SK-N-DZ (cell line): ENCODE measurements at places on chromosomes 6 and 20.
A peak's percentile ranks its signal among the peaks of the same experiment; 100 is the strongest.

- DNase-seq, result no peak
These were observed 137.1 kb upstream of the OLIG3 start for GRCh38 chr6:137631323-137631722.

- no peak for DNase-seq
These were observed 87.0 kb downstream of the PPP1R3G start for GRCh38 chr6:5172041-5172653.

- peak; percentile 24 for DNase-seq
These were observed 101.5 kb downstream of the ISM1 start for GRCh38 chr20:13322621-13323020.

DNA sequence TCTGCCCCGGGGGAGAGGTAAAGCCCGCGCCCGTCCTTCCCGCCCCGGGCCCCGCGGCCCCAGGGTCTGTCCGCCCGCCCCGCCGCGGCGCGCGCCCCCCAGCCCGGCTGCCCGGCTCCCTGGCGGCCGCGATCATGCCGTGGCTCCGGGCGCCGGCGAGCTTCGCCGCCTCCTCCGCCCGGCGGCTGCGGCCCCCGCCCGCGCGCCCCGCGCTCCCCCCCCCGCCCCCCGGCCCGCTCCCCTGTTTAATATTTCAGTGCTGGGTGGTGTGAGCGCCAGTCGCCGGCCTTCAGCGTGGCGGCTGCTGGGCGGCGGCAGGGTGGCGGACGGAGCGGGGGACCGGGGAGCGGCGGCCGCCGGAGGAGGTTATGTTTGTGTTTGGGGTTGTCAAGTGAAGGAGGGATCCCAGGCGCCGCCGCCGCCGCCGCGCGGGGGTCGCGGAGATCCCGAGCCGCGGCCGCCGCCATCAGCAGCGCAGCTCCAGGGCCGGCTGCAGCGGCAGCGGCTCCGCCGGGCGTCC, at the start of gene HIVEP1:
Gene HIVEP1, plus strand, starts transcription at position 275 of the 520 bp plus-strand sequence. CDS start 3,317 bp downstream, outside the sequence.
- peak; percentile 29 for DNase-seq

- DNase-seq, result no peak
These were observed 838.4 kb downstream of the QKI start for GRCh38 chr6:164252948-164253347.

DNA sequence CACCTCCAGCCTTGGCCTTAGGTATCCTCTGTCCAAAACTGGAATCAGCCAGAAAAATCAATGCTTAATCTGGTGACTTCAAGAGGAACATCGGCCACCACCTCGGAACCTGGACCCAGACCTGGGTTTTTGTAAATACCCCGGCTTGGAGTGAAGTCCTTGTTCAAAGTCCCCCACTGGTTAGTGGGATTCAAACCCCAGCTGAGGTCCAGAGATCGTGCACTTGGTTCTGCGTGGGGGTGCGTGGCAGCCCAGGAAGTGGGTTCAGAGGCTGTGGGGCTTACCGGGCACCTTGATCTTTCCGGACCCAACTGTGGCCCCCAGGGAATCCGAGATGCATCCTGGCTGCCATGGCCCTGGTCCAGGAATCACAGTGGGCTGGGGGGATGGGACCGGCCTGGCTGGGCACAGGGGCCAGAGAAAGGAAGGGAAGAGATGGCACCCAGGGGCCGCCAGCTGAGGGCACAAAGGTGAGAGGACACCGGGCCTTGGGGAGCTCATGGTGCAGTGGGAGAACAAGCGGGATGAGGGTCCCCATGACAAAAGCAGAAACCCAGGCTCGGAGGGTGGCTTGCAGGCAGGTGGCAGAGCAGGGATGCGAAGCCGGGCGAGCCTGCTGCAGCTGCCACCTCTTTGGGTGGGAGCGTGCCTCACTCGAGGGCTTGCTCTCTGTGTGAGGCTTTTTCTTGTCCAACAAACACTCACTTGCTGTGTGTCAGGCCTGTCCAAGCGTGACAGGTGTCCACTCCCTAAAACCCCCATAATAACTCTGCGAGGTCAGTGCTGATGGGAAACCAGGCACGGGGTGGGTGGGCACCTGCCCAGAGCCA, 27.7 kb downstream of the ZBP1 start:
- DNase-seq, result no peak

DNA sequence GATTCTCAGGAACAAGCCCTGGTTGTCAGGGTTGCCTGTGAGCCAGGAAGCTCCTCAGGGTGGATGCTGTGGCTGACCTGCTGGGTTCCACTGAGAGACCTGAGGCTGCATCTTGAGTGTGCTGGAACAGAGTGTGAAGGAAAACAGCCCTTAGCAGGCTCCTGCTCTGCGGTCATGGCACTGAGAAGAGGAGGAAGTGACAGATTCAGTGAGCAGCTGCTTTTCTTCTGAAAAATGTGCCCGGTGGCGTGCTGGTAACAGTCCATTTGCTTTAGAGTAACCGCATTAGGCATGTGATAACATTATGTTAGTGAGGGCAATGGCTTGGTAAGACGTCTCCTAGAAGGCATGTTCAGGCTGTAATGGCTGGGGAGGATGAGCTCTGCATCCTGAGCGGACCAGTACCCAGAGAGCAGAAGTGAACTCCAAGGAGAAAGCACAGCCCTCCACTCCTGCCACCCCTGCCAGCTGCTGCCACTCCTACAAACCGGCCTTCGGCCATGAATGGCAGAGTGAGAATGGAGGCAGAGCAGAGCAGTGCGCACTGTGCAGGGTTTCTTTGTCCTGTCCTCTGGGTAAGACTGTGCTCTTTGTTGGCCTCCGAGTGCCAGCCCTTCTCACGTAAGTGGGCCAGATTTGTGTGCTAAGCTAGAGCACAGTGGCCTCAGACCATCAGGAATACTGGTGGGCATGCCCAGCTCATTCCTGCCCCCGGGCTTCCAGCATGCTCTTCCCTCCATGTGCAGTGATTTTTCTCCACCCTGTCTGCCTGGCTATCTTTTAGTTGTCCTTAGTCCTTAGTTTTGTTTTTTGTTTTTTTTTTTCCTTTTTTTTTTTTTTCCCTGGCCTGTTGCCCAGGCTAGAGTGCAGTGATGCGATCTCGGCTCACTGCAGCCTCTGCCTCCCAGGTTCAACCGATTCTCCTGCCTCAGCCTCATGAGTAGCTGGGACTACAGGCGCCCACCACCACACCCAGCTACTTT, 98.1 kb upstream of the VSTM2L start:
- peak; percentile 72 for DNase-seq

DNA sequence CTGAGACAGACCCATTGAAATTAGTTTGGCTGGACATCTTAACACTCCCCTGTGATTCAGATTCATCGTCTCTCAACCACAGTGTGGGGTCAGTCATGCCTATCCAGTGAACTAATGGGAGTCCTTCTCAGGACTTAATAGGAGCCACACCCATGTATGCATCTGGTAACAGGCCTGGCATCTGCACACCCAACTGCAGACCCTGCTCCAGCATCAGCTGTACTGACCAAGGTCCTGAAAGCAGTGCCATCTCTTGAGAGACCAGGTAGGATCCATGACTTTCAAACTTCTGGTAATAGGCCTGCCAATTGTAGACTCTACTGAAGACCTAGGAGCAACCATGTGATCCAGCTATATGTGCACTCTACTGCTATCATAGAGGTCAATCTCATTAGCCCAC, 363.6 kb upstream of the POU3F2 start:
- no peak for DNase-seq

- DNase-seq, result no peak
These were observed 26.5 kb downstream of the ZNF292 start for GRCh38 chr6:87181903-87182302.

DNA sequence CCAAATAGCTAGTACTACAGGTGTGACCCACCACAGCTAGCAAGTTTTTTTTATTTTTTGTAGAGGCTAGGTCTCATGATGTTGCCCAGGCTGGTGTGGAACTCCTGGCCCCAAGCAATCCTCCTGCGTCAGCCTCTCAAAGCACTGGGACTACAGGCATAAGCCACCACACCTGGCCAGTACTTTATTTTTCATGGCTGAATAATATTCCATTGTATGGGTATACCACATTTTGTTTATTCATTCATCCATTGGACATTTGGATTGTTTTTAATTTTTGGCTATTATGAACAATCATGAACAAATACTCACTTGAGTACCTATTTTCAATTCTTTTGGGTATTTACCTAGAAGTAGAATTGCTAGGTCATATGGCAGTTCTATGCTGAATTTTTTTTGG, 7.0 kb upstream of the NXT1 start:
- DNase-seq, result no peak

DNA sequence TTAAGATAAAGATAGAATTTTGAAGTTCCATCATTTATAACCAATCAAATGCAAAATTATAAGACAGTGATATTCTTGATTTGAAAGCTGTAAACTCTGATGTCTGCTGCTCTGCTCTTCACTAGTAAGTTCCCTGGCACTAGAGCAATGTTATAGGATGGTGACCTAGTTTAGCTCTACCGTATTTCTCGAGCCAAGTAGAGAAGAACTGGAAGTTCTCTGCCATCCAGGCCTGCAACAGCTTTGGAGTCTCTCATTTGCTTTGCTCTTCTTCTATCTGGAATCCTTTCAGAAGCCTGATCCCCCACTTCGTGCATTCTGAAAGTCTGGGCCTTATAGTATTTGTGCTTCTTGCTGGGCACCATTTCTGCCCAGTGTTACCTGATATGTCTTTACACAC, 100.3 kb downstream of the PLCB1 start:
- no peak for DNase-seq

GRCh38 chr6:24667378-24667803, 514 bp downstream of the ACOT13 start:
- no peak for DNase-seq

- DNase-seq, result peak; percentile 32
These were observed 5.8 kb downstream of the FLRT3 start for GRCh38 chr20:14331646-14332045.

GRCh38 chr20:37518059-37518458, 3.0 kb upstream of the NNAT start:
- no peak for DNase-seq

GRCh38 chr6:108799354-108799717, 48.9 kb upstream of the ARMC2 start:
- DNase-seq, result peak; percentile 53

DNA sequence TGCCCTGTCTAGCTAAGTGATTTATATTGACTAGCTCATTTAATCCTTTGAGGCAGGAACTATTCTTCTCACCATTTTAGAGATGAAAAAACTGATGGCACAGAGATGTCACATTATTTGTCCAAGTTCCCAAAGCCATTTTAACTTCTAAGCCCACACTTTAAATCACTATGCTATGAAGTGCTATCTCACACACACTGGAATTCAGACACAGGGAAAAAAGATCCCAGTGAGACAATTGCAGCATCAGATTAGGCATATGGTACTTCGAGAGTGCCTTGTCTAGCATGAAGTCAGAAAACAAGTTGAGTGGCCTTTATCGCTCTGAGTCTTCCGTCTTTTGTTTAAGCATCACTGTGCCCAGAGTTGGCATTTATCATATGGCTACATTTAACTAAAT, 54.1 kb upstream of the PDE7B start:
- no peak for DNase-seq

DNA sequence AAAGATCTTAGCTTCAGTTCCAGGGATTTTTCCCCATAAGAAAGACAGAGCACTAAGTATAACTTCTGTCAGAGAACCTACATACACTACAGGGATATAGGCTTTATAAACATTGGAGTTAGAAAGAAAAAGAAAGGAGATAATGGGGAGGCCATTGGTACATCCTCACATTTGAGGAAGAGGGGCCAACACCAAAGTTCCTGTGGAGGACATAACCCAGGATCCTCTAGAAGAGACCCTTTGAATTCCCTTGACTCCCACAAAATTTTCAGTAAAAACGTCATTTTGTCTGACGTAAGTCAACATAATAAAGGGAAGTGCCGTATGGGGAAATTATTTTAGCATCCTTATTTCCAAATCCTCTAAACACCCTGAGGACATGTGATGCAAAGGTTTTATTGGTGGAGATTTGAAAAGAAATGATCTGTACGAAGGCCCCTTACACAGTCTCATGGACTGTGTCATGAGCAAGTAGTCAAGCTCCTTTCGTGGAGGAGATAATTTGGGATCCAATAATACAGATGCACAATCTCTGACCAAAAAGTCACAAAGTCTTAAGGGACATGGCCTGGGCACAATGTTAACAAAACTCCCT, 33.2 kb downstream of the HLA-DRA start:
- DNase-seq, result no peak

GRCh38 chr20:38722683-38723016, 1.6 kb upstream of the SLC32A1 start:
- no peak for DNase-seq

- DNase-seq, result no peak
These were observed 16.5 kb downstream of the CARMIL1 start for GRCh38 chr6:25295651-25296050.

- no peak for DNase-seq
These were observed 233.7 kb upstream of the SPTLC3 start for GRCh38 chr20:12775041-12775440.
